Heart right ventricle (tissue), 16 donors: ENCODE measurements at places on chromosomes 1 and 21. TPM values are rescaled to one million over a fixed set of nuclear protein-coding genes. Genes with fewer than 3 reads are reported as not detected.
A peak's percentile ranks its signal among the peaks of the same experiment; 100 is the strongest.

DNA sequence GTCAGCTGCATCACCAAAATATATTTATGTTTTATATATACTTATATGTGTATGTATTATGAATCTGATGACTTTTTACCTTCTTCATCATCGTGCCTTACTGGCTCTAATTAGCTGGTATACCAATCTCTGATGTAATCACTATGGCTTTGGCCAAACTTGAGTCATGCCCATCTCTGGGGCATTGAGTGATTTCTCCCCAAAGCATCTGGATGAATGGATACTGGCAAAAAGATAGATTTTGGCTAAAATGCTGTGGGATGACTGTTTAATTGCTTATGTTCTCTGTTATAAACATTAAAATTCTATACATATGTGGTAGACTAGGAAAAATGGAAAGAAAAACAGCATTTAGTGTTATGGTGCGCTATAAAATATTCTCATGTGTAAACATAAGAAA lies 19.6 kb downstream of the CDKN2C start:
- DNase-seq: no peak

DNA sequence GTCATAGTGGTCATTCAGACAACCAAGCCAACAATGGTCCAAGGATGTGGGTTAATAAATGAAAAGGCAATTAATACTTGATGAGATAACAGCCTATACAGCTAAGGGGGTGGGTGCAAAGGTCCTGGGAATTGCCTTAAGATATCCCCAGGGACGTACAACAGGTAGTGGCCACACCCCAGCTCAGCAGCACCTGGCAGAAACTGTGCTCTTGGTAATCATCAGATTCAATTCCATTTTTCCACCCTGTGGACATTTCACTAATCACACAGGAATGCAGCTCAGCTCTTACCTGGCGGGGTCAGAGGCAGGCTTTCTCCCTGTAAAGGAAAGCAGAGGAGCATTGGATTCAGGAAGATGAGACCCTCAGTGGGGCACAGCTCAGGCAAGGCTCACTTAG lies 32.9 kb downstream of the FCRL5 start:
- no peak for DNase-seq

GRCh38 chr1:36366091-36366661 lies 19.5 kb downstream of the STK40 start:
- DNase-seq: no peak

DNA sequence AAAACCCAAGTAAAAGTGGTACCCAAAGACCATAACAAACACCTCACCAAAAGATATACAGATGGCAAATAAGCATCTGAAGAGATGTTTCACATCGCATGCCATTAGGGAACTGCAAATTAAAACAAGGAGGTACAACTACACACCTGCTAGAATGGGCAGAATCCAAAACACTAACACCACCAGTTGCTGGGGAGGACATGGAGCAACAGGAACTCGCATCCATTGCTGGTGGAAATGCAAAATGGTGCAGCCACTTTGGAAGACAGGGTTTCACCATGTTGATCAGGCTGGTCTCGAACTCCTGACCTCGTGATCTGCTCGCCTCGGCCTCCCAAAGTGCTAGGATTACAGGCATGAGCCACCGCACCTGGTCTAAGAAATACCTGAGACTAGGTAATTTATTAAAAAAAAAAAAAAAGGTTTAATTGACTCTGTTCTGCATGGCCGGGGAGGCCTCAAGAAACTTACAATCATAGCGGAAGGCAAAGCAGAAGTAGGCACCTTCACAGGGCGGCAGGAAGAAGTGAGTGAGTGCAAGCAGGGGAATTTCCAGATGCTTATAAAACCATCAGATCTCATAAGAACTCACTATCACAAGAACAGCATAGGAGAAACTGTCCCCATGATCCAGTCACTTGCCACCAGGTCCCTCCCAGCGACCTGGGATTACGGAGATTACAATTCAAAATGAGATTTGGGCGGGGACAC lies 30.2 kb upstream of the PRSS38 start:
- DNase-seq: no peak

- no peak for DNase-seq
Observed at GRCh38 chr1:204152310-204153044, 633 bp upstream of the ETNK2 start.

The PRDX6 gene
- total RNA-seq: 698 TPM

The IFI44 gene
- total RNA-seq: 8.2 TPM

The B3GALT5 gene
- total RNA-seq: 0.59 TPM

- DNase-seq: no peak
Observed at GRCh38 chr1:157773493-157774350, 3.2 kb downstream of the FCRL2 start.

- no peak for DNase-seq
Observed at GRCh38 chr1:212827171-212827776, 20.2 kb downstream of the SPATA45 start.

The SERTAD4 gene
- 1.5 TPM for total RNA-seq

GRCh38 chr1:225670806-225671733 lies 18.1 kb upstream of the ENAH start:
- DNase-seq: no peak

- DNase-seq: peak; percentile 65
Observed at GRCh38 chr1:10941891-10942541, 70.4 kb upstream of the TARDBP start.

The MIXL1 gene
- not detected for total RNA-seq

- DNase-seq: no peak
Observed at GRCh38 chr1:31620631-31621497, 3.4 kb downstream of the HCRTR1 start.

DNA sequence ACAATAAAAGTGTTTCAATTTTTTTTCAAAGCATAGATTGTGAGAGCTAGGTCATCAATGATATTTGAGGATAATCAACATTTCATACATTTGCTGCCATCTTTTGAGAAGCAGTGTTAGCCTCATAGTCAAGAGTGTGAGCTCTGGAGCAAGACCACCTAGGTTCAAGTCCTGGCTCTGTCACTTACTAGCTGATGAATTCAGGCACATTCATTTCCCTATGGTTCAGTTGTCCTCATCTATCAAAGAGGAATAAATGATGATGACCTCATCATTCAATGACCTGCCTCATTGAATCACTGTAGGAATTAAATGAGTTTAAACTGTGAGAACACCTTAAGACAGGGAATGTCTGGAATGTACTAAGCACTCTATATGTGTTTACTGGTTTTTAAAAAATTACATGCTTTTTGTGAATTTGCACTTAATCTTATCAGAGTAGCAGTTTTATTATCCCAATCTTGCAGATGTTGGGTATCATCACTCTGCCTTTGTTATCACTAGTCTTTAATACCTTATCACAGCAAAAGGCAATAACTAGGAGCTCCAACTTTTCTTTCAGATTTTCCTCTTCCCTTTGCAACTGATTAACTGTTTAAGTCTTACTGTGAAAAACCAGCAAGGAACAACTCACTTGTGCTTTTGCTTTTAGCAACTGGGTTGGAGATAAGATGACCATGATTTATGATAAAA lies 47.4 kb downstream of the SLC30A10 start:
- no peak for DNase-seq

DNA sequence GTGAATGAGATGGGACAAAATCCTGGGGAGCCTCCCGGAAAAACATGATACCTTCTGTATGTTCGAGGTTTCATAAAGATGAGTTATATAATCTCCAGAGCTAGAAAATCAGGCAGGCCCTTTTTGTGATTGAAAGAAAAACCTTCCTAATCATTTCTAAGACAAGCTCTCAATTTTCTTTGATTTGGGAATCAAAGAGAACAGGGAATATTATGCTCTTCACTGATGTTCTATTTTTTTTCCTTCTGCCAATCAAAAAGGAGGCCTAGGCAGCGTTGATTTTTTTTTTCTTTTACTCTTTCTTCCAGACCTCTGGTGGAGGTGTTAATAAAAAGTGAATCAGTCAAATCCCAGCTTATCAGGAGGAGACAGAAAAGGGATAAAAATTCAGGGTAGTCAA lies 34.5 kb downstream of the DIRAS3 start:
- no peak for DNase-seq

The PCP4L1 gene
- total RNA-seq: 0.54 TPM

DNA sequence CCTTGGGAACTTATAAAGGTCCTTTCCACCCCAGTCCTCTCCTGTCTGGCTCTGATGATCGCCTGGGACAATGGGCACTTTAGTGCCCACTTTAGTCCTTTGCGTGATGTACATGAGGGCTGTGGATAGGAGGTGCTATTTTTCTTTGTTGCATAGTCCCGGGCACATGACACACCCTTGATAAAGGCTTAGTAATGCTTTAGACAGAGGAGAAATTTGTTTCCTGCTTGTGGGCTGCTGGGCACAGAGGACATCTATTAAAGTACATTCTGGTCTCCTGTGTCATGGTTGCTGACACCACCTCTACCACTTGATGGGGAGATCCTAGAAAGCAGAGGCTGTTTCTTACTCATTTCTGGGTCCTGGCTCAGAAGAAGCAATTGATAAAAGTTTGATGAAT lies 5.4 kb upstream of the KNCN start:
- no peak for DNase-seq

GRCh38 chr1:5273280-5274003 lies 619.0 kb downstream of the AJAP1 start:
- DNase-seq: no peak

The SZT2 gene
- total RNA-seq: 38.3 TPM

The SELENON gene
- 35.9 TPM for total RNA-seq

The ATP6V1G3 gene
- not detected for total RNA-seq

The CLDN14 gene
- total RNA-seq: not detected

DNA sequence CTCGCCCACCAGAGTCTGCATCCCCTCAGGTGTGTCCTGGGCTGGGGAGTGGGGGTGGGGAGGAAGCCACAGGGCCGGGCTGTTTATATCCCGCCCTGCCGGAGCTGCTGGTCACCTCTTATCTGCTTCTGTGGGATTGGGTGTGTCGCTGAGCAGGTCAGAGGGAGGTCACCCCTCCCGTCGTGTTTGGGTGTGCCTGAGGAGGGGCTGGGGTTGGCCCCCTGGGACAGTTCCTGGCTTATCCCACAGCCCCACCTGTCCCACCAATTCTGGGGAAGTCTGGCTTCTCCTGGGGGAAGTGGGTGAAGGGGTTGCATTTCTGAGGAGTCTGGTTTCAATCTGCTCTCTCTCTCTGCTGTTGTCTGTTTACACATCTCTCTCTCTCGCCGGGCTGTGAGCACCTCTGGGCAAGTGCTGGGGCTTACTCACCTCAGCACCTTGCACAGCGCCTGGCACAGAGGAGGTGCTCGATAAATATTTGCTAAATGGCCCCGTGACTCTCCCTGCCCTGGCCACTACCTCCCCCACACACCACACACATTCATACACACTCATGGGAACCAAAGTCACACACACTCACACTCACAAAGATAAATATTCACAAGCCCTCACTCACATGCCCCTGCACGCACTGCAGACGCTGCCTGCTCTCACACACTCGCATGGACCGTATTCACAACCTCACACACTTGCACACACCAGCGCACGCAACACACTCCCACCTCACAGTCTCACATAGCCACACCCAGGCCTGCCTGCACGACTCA lies 8.3 kb downstream of the ELF3 start:
- no peak for DNase-seq

- DNase-seq: no peak
Observed at GRCh38 chr1:154342132-154342531, 16.8 kb downstream of the ATP8B2 start.

The ICOSLG gene
- total RNA-seq: 0.90 TPM

DNA sequence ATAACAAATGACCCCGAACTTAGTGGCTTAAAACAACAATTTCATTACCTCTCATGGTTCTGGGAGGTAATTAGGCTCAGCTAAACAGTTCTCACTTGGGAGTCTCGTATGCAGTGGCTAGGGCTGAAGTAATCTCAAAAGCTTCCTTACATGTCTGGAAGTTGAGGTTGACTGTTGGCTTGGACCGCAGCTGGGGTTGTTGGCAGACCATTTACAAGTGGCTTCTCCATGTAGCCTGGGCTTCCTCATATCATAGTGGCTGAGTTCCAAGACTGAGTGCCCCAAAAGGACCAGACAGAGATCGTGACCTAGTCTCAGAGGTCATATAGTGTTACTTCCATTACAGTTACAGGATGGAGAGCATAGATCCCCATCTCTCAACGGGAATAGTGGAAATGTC lies 2.4 kb upstream of the POGZ start:
- DNase-seq: no peak

DNA sequence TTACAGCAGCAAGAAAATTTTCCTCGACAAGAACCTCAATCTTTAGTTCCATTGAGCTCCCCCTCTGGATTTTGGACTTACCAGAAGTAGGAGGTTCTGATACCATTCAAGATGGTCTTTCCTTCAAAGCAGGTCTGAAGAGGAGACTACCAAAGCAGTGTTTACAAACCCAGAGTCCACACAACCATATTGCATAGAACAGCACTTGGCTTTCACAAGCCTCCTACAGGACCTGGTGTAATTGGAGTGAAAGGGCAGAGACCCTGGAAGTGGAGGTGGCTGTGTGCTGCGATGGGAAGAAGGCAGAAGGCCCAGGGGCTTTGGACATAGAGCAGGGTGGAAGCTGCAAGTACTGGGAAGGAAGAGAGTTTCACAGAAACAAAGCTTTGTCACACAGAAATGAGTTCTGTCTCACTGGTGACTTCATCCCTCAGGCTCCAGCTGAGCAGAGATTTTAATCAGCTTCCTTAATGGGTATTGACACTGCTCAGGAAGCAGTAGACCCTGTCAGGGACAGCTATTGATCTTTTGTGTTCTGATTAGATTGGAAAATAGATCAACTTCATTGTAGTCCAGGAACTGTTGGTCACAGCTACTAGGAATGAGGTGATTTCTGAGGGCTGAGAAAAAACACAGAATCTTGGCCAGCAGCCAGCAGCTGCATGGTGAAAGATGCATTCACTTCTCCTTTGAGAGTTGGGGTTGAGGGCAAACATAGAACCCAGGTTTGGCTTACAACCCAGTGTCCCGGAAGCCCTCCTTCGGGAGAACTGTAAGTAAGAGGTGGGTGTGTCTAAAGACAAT lies 124.0 kb downstream of the SYT2 start:
- DNase-seq: no peak

The IL19 gene
- total RNA-seq: not detected

GRCh38 chr1:229753764-229754551 lies 127.9 kb downstream of the URB2 start:
- no peak for DNase-seq

GRCh38 chr1:81115422-81115821 lies 685.3 kb upstream of the ADGRL2 start:
- DNase-seq: no peak

GRCh38 chr1:231628207-231628876 lies 1.8 kb downstream of the DISC1 start:
- no peak for DNase-seq

- no peak for DNase-seq
Observed at GRCh38 chr1:93095804-93096585, 16.9 kb downstream of the MTF2 start.
